Activated T-cell treated with anti-CD3 and anti-CD28 coated beads, Interleukin-2, amount 50 U/mL, for 72 hours (primary cell): ENCODE measurements at places on chromosomes 12 and 14.

DNA sequence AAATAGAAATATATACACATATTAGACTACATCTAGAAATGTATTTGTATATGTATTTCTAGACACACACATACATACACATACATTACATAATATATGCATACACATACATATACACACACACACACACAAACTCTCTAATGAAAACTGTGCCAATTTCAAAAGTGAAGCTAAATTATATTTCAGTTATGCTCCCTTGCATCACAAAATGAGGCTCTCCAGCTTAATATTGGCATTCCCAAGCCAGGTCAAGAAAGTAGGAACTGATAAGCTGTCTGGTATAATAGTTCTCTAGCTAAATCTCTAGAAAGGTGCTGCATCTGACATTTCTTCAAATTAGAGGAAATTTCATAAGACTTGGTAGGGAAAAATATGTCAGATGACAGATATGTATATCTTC lies 56.9 kb downstream of the GARIN6 start:
- no peak for DNase-seq

GRCh38 chr14:22885975-22886374 lies 3.0 kb downstream of the REM2 start:
- DNase-seq: no peak

GRCh38 chr12:89448526-89448925 lies 76.1 kb downstream of the GALNT4 start:
- DNase-seq: no peak

DNA sequence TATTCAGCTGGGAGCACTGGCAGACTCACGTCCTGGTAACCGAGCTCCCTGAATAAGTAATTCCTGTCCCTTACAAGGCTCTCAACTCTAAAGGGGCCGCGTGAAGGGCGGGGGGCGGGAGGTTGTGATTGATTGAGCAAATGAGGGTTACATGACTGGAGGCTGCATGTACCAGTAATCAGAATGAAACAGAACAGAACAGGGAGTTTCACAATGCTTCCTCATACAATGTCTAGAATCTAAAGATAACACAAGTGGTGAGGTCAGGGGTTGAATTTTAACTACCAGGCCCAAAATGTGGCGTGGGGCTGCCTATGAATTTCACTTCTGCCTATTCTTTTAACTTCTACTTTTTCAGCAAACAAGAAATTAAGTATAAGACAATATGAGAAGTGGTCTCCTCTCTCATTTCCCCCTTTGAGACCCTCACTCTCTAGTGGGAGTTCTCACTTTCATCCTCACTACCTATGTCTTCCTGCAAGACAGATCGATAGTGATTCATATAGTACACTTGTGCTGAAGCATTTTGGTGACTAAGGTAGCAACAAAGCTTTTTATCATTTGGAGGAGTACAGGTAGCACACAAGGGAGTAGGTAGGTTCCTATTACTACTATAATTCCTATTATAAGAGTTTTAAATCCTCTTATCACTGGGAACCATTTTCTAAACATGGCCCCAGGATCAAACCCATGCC lies 239.8 kb downstream of the KTN1 start:
- DNase-seq: no peak

DNA sequence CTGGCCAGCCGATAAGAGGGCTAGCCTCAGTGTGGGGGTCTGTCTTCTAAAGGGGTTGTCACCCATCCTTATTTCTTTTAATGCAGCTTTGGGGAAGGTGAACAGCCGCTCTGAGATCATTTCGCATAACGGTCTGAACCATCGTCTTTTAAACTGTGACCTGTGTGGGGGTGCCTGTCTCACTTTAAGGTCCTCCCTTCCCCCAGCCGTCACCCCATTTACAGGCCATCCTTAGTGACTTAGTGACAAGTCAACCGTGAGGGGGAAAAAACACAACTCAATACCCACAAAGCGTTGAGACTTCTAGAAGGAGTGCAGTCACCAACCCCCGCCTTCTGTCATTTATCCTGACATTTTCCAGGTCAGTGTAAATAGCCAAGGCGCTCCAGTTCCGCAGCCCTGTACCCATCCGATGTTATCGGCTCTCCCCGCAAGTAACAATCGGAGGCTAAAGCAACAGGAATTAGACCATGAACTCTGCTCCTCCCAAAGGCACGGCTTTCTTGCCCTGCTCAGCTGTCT lies 505 bp upstream of the DENND5B start:
- peak; percentile 5 for DNase-seq

DNA sequence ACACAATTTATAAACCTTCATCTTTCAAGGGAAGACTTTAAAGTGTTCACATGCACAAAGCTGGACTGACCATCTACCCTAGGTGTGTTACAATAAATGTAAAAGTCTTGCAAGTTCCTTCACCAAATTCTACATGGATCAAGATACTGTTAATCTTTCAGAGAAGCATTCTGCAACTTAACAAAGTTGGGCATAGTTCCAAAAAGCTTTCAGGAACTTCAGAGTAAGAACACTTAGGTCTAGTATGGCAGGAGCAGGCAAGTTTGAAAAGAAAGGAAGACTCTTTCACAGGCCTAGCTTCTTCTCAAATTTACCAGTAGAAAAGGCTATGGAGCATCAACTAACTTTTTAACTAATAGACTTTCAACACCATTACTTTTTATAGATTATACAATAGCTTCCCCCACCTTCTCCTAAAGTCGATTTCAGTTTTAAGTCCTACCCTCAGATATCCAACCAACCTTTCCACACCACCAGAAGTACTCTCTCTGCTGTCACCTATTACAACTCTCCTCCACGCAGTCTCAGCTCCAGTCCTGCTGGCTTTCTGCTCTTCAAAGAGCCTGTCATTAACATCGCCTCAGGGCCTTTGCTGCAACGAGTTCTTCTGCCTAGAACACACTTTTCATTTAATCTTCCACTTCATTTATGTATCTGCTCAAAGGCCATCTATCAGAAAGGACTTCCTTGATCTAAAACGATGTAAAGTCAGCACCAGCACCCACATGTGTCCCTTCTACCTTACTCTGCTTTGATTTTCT lies 333.9 kb downstream of the CEP128 start:
- no peak for DNase-seq

DNA sequence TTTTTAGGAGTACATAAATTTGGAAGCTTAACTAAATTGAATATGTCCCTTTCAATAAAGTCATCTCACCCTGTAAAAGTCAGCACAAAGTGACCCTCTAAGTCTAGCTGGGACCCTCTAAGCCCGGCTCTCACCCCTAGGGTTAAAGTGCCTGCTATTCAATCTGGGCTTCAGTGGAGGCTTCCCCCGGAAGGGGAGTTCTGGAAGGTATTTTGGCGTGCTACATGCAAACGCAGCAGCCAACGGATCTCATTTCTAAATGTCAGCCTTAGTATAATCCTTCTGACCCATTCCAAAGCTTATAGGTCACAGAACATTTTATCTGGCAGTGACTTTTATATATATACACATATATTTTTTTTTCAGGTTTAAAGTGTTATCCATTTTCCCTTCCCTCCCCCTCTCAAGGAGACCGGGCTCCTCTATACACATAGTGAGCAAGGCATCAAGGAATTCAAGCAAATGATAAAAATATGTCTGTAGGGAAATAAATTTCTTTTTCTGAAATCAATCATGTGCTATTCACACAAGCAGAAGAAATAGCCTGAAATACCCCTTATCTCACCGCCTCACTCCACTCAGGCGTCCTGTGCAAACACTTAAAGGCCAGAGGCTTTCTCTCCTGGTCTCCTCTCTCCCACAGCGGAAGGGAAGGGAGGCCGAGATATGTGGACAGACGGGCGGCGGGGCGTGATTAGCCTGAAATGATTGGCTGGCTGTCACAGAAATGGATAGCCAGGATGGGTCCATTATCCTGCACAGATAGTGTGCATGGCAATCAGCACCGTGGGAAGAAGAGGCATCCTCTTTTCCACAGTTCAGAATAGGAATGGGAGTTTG lies 301.7 kb downstream of the GALC start:
- no peak for DNase-seq

DNA sequence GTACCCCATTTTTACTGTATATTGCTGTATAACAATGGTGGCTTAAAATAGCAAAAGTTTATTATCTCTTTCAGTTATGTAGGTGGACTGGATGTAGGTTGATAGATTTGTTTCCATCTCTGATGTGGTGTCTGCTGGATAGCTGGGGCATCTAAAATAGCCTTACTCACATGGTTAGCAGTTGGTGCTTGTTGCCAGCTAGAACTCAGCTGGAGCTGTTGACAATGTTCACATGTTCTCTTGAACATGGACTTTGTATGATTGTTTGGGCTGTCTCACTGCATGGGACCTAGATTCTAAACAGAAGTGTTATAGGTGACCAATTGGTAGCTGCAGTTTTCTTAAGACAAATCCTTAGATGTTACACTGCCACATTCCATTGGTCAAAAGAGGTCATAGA lies 126.9 kb downstream of the GPHN start:
- no peak for DNase-seq

DNA sequence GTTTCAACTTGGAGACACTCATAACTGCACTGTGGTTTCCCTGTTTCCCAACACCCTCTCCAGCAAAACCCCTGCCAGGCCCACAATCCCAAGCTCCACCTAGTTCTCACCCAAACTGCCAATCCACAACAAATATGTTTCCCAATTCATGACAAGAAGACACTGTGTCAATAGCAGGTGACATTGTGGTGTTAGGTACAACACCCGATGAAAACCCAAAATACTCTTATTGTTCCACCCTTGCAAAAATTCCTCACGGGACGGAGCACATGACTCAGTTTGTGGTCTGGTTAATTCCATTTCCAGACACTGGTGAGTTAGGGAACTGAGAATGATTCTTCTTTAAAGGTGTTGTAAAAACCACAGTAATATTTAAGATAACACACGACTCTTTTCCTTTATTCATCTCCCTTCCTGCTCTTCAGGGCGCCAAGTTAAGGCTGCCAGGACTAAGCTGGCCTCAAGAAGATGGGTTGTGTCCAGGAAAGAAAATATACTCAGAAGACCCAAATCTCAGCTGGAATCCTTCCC lies 735.5 kb downstream of the MED13L start:
- no peak for DNase-seq

GRCh38 chr14:50342221-50343078 lies 30.3 kb downstream of the DMAC2L start:
- DNase-seq: peak; percentile 54

- no peak for DNase-seq
These were observed 74.9 kb upstream of the CPM start for GRCh38 chr12:69007855-69008351.

DNA sequence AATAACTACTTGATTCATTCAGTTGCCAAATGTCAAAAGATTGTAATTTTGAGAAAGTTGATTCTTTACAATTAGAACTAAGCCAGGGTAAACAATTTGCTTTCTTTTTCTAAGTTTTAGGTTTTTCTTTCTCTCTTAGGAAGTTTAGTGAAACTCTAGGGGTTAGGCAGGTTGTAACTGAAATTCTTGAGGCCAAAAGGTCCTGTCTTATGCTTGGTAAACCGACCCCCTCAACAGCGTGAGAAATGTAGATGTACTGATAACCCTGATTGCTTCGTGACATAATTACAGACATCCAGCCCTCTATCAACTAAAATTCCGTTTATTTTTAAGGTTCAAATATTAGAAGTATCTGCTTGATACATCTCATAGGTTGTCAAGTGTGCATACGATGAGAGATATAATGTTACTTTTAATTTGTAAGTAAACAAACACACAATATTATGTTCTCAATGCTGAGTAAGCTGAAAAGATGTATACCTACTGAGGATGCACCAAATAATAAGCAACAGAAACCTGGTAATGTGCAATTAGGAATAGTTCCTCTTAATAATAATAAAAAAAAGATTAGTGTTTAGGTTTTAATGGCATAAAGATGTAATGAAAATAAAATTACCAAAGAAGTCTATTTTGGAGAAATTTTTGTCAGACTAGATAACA lies 7.2 kb downstream of the FUT8 start:
- DNase-seq: no peak

- DNase-seq: no peak
These were observed 65.0 kb downstream of the GCH1 start for GRCh38 chr14:54837508-54838149.

DNA sequence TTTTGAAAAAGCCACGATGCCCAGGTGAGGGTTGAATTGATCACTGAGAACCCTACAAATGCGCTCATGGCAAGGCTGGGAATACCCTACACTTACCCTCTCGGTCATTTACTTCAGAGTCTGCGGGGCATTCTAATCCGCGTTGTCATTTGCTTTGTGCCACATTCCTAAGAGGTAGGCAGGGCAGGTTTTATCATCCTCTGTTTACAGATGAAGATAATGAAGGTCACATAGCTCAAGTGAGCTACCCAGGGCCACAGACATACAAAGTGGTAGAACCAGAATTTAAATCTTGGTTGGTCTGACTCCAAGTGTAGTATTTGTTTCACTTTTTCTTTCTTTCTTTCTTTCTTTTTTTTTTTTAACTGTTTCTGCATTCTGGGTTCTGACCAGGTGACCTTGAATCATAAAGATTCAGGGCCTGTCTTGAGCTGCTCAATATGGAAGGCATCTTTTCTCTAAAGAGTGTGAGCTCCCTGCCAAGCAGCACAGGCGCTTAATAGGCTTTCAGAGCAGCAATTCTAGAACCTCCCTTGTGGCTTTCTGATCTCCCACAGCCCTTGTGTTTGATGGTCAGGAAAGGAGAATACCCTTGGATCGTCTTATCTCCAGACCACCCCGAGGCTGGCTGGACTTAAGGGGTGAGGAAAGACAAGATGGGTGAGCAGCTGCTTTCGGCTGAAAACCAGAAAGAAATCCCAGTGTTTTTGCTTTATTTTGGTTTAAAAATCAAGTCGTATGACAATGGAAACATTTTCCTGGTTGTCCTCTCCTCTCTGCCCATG lies 662 bp upstream of the BATF start:
- DNase-seq: no peak

- DNase-seq: peak; percentile 35
These were observed 1124.7 kb downstream of the FLRT2 start for GRCh38 chr14:86654558-86655184.

DNA sequence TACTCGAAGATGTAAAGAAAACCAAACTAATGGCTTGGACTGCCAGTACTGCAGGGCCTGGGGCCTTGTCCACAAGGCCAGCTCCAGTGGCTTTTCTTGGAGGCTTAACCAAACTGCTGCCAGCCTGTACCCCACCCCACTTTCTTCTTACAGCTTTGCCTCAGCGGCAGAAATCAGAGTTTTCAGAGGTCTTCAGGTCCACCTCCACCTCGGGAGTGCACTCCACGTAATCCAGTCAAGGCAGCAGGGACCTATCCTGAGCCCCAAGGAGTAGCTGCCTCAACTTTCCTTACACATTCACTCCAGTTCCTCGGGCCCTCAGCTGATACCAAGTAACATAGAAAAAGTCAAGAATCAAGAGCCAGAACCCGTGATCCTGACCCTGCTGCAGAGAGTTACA lies 19.6 kb downstream of the PRMT8 start:
- no peak for DNase-seq

GRCh38 chr12:122981036-122981471 lies 573 bp downstream of the ARL6IP4 start:
- DNase-seq: peak; percentile 34
